ENCODE measurements at places on chromosomes 2 and 18.

DNA sequence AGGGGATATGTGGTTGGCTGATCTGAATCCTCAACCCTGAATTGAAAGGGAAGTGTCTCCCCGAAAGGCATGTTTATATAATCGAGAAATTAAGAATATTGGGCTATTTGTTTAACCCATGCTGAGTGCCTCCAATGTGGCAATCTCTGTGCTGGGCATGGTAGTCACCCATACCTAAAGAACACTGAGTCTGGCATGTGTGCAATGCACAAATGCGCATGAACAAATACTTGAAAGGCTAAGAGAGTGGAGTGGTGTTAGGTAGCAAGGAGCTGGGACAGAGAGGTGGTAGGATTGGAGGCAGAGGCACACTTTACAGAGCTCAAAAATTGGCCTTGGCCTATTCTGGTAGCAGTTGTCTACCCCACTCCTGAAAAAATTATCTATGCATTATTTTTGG is 645.1 kb upstream of the FAM98A start:
- no peak for DNase-seq

- no peak for DNase-seq
These were observed 501.2 kb upstream of the LRRTM4 start for GRCh38 chr2:78023356-78023755.

GRCh38 chr2:195044801-195045200 is 612.2 kb upstream of the SLC39A10 start:
- DNase-seq, result no peak

GRCh38 chr2:170235860-170236679 is 58.1 kb downstream of the MYO3B start:
- DNase-seq, result no peak
